ENCODE measurements at places on chromosomes 4 and X.

DNA sequence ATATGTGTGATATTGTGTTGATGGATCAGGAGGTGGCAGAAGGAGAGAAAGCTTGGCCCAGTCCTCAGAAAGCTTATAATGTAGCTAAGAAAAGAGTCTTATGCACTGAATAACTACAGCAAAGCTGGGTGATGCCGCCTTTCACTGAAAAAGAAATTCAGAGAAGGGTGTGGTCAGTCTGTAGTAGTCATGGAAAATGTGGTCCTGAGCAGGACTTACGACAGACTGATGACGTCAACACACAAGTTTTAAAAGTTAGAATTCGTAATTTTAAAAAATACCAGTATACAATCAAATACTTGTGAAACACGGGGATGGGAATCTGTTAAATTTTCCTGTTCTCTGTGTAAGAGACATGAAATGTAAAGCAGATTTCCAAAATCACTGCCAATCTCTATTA is 87.0 kb upstream of the RAPGEF2 start:
- DNase-seq = no peak

DNA sequence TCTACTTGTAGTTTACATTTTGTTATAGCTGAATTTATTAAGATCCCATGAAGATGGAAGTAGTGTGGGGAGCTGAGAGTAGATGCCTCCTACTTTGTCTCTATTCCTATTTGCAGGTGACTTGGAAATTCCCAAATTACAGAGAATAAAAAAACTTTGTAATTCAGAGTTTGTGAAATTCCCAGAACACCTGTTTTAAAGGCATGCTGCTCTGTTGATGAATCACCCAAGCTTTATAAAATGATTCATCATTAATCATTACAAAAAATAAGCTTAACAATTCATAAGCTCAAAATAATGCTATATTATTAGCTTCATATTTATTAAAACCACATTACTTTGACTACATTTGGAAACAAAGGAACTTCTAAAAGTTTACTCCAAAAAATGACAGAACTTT is 856.3 kb downstream of the RPA4 start:
- no peak for DNase-seq

DNA sequence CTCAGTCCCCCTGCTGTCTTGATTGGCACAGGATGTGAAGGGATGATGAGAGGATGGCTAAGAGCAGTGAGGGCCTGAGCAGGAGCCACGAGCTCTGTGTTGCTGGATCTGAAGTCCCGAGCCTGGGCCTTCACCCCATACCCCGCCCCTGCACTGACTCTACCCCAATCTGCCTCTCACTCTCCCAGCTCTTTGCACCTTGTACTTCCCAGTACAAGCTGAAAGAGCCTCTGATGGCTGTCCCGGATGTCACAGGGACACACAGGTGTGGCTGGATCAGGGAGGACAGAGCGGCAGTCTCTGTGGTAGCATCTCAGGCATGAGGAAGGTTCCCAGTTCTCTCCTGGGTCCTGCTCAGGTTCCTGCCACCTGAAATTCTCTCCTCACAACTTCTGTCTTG is 103.6 kb downstream of the CHIC2 start:
- no peak for DNase-seq

- no peak for DNase-seq
Observed at GRCh38 chrX:1484638-1485019, 31.9 kb upstream of the ASMTL start.

GRCh38 chr4:51932261-51932660 is 87.9 kb downstream of the LRRC66 start:
- no peak for DNase-seq

GRCh38 chr4:69594382-69594781 is 45.1 kb downstream of the UGT2A2 start:
- DNase-seq = no peak

DNA sequence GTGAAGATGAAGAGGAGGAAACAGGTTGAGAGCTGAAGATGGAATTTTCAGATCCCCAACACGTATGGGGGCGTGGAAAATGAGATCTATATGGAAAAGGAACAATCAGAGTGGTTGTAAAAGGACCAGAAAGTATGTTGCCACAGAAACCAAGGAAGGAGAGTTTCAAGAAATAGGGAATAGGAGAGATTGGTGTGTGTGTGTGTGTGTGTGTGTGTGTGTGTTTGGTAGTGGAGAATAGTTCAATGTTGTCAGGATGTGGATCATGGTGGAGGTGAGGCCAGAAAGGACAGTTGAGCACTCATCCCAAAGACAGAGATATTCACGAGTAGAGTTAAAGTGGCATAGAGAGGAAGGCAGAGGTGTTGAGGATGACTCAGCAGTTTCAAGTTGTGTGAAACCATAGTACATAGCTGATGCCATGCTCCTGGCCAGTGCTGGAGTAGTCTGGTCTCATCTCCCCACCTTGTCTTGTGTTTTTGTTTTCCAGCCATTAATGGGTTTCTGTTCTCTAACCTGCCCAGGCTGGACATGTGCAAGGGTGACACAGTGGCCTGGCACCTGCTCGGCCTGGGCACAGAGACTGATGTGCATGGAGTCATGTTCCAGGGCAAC is 36.1 kb downstream of the HEPH start:
- DNase-seq = no peak

DNA sequence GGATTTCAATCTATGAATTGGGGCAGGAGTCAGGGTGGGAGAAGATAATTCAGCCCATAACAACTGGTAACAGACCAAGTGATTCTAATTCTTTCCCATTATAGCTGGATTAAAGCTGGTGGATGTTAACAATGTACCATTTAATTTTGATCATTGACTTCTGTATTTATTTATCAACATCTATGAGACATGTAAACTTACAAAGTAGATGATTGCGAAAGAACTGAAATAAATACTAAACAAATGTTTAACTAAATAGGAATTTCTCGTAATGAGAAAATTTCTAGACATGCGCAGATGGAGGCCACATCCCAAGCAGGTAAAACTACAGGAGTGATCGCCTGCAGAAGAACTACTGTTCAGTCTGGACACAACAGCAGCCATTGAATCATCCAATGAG is 107.1 kb downstream of the NR3C2 start:
- no peak for DNase-seq

DNA sequence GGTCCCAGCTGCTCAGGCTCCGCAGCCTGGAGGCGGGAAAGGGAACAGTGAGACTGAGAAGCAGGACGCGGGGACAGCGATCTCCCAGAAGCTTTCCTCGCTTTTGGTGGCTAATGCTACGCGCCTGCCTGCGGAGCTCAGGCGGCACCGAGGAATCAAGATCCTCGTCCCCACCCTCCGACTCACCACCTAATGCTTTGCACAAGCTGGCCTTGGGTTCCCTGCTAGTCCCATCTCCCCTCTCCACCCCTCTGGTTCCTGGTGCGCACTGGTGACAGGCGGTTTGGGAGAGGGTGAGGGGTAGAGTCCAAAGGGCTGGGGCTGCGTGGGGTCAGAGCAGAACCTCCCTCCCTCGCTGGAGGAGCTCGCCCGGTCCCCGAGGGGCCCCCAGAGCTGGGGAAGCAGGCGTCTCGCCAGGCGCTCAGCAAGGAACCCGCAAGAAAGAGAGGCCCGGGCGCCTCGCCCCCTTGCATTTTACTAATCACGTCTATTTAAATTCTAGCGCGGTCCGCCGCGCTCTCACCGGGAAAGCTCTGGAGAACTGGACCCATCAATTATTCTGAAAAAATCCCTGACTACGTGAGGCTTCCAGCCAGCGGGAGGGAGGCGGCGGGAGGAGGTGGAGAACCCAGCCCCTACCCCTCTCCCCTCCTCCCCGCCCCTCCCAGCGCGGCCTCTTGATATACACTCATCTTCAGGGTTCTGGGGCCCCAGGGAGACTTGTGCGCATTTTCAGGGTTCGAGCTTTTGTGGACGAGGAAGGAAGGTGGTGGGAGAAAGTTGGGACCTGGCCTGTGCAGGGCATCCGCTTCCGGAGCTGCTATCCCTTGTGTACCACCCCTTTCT is 9.1 kb downstream of the POU4F2 start:
- DNase-seq = no peak

GRCh38 chrX:91108761-91109160 is 325.9 kb upstream of the PABPC5 start:
- DNase-seq = no peak

GRCh38 chr4:39655211-39655610 is 16.5 kb upstream of the SMIM14 start:
- DNase-seq = no peak

DNA sequence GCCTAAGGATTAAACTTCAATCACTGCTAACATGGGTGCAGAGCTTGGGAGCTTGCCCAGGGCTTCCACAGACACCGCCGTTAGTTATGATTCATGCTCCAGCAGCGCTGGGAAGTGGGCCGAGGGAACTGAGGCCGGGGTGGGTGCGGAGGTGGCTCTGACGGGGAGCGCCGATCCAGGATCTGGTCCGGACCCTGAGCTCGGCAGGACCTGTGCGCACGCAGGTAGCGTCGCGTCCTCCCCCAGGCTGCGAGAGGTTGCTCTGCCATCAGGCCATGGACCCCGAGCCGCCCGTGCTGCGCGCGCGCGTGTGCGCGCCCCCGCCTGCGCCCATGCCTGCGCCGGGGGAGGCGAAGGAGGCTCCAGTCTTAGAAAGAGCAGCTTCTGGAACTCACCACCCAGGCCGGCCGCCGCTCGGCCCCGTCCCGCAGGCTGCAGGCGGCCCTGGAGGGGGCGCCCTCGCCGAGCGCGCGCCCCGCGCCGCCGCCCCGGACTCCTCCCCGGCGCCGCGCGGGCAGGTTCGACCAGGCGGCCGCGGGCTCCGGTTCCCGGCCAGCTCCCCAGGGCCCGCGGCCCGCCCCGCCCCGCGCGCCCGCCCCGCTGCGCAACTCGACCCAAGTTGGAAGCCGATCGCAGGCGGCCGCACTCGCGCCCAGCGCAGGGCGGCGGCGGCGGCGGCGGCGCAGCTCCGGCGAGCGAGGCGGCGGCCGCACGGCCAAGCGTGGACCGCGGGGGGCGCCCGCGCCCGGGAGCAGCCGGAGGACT is 732 bp upstream of the ADRA2C start:
- no peak for DNase-seq

- DNase-seq = no peak
Observed at GRCh38 chrX:154530286-154530685, 14.3 kb upstream of the FAM3A start.

- DNase-seq = no peak
Observed at GRCh38 chrX:37712458-37712857, 26.9 kb downstream of the XK start.

- DNase-seq = no peak
Observed at GRCh38 chrX:7435822-7436221, 287.9 kb upstream of the PUDP start.

DNA sequence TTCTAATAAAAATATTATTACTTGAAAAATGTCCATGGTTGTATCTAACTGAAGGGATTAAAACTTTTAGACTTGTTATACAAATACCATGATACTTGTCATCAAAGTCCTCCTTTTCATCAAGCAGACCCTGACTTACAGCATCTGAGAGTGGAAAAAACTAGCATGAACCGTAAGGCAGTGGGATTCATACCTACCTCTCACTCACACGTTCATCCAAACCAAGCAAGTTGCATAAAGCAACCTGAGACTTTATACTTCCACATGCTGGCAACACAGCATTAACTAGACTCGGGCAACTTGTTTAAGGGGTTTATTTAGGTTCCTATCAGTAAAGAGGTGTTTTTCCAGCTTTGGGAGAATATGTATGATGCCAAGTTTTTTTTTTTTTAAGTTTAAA is 22.6 kb upstream of the TLR7 start:
- DNase-seq = no peak

DNA sequence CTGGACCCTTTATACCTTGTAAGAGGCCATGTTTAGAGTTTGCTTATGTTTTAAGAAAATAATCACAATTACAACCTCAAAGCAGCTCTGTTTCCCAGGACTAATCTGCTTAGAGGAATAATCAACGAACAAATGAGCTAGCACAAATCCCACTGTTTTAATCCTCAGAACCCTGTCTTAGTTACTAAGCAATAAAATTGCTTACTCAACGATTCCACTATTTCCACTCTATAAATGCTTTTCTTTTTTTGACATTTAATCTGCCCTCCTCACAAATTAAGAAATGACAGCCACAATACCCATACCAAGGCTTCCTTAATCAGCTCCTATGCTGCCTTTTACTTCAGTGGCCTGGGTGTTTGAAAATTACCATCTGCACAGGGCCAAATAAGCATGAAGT is 48.8 kb downstream of the FAM120C start:
- no peak for DNase-seq

DNA sequence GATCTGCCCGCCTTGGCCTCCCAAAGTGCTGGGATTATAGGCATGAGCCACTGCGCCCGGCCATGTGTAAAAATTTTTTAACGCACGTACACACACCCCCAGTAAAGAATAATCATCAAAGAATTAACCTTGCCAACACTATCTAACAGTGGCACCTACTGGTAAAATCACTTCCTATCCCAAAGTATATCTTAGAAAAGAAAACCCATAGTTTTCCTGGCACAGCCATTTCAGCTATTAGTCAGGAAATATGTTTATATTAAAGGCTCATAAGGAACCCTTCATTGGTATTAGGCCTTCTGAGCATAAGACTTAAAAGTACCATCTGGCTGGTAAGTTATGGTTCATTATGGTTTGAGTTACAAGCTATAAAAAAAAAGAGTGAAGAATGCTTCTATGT is 14.1 kb downstream of the S100G start:
- DNase-seq = peak; percentile 13

DNA sequence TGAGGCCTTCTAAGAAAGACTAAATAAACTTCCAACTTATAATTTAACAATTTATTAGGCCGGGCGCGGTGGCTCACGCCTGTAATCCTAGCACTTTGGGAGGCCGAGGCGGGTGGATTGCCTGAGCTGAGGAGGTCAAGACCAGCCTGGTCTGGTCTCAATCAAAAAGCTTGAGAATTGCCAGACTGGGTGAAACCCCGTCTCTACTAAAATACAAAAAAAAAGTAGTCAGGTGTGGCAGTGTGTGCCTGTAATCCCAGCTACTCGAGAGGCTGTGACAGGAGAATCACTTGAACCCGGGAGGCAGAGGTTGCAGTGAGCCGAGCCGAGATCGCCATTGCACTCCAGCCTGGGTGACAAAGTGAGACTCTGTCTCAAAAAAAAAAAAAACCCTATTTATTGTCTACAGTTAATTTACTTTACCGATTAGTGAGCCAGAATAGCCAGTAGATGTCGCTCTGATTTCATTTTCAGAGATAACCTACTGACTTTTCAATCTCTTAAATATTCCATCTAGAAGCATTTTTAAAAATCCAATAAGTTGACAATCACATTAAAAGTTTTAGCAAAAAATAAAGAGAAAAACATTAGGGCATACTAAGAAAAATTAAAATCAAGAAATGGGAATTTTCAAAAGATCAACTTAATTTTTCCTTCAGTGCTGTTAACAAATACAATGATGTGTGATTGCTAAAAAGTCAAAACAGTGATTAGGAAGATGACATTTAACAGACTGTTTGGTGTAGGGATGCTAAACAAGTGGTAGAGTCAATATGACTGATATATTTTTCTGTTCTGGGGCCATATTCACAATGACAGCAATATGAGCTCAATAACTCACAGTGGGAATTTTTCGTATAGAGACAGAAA is 4.3 kb upstream of the SHROOM3 start:
- peak; percentile 12 for DNase-seq

DNA sequence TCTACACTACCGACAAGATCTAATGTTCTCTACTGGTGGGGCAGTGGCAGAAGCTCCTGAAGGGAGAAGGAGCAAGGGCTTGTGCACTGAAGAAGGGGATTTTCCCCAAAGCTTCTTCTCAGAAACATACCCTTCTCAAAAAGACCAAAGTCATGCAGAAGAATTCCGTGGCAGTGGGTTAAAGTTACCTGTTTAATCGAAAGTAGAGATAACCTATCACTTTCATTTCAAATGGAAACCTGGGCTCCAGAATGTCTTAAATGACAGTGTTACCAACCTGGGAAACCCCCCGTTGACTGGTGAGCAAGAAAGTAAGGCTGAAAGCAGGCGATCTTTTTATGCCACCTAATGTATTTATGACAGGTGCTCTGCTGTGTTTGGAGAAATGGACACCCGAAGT is 92.5 kb upstream of the TEX13D start:
- DNase-seq = no peak

Measured in stimulated activated naive CD4-positive, alpha-beta T cell (primary cell).